ENCODE measurements at places on chromosomes 6 and 20.

- DNase-seq: peak; percentile 44
Observed at GRCh38 chr6:31587791-31588777, 2.0 kb downstream of the LST1 start.

DNA sequence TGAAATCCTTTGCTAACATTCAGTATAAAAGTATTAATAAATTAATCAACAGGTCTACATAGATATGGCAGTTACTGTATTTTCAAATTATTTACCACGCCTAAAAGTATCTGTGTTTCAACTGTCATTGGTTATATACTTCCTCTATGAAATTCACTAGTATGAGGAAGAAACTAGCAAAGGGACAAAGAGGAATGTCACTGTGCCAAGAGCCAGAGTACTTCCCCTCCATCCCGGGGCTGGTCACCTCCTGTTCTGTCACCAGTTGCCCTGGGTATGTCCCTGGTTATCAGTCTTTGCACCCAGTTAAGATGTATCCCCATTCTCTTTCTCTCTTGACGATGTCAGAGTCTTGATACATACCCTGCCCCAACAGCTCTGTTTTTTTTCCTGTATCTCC lies 476.8 kb upstream of the SOX4 start:
- DNase-seq: no peak

DNA sequence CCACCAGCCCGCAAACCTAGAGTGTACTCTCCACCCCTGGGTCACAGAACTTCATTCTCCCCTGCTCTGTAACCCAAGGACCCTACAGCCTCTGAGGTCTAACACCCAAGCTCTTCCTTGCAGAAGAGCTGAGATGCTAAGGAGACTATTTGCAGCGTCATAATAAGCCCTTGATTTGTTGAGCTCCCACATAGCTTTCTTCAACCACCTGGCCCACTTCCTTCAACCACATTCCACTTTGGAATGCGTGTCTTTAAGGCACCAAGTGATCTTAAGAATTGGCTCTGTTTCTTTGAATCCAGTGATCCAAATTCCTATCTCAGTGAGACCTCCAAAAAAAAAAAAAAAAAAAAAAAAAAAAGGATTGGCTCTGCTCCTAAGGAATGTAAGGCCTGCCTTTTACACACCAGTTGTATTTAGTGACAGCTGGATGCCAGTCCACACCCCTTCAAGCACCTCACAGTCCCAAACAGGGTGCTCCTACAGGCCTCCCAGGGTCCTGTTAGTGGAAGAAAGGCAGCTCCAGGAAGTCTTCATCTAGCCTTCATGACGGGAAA lies 106.2 kb downstream of the UBE3D start:
- DNase-seq: no peak

DNA sequence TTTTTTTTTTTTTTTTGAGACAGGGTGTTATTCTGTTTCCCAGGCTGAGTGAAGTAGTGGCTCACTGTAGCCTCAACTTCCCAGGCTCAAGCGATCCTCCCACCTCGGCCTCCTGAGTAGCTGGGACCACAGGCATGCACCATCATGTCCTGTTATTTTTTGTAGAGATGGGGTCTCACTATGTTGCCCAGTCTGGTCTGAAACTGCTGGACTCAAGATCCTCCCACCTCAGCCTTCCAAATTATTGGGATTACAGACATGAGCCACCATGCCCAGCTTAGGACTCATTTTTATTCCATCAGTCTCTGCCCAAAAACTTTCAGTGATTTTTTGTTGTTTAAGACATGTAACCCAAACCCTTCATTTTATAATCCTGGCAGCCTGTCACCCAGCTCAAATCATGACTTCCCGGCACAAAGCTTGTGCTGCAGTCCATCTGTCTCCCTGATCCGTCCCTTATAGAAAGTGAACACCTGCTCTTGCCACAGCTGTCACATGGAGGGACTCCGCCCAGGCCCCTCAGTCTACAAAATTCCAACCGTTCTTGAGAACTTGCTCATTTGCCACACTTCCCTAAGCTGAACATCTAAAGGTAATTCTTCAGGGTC lies 183.9 kb upstream of the JARID2 start:
- DNase-seq: no peak

DNA sequence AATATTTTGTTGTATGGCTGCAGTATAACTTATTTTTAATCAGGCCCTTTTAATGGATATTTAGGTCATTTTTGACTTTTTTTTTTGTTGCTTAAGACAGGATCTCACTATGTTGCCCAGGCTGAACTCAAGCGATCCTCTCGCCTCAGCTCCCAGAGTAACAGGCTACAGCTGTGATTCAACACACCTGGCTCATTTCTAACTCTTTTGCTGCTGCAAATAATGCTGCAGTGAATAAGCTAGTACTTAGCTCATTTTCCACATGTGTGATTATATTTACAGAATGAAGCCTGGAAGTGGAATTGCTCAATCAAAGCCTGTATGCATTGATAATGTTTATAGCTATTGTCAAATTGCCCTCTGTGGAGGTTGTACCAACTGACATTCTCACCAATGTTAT lies 1.1 kb downstream of the GTSF1L start:
- no peak for DNase-seq

Measured in activated CD4-positive, alpha-beta T cell treated with anti-CD3 and anti-CD28 coated beads, Interleukin-10, Interleukin-2, amounts not matched to agents 100 ng/mL and 50 ng/mL, durations not matched to agents 16 hours and 8 hours (primary cell).